Fibroblast of villous mesenchyme (primary cell): ENCODE measurements at places on chromosomes 1 and 21.

DNA sequence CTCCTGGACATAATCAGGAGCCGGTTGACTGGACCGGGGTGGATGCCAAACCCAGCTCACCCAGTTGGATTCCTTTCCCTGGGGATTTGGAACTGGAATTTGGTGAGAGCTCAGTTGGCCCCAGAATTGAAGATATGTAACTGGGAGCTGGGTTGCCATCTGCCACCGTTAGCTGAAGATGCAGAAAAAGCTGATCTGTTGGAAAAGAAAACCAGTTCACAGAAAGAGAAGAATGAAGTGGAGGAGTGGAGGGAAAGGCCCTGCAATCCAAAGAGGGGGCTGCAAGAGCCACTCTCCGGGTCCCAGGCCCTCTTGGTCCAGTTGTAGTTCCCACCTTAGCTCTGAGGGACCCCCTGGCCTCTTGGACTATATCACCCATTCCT, 16.0 kb downstream of the TEX35 start:
- DNase-seq: no peak

DNA sequence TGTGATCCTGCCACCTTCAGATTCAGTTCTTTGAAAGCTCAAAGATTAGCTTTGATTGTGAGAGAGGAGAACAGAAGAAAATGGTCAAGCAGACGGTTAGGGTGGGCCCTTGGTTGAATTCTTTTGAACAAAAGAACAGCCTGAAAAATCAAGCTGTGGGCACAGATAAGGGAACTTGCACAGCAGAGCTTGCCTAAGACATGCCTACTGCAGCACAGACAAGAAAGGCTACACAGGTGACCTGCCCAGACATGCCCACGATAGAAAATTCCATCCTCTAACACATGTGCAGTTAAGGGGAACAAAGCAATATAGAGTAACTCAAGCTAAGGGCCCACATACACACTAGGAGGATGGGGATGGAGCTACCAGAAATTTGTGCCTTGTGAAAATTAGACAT, 512.5 kb upstream of the LRRC7 start:
- no peak for DNase-seq

GRCh38 chr21:41439248-41439647, 13.2 kb downstream of the MX1 start:
- no peak for DNase-seq

GRCh38 chr1:5585256-5585655, 407.0 kb downstream of the NPHP4 start:
- no peak for DNase-seq

- peak; percentile 68 for DNase-seq
Observed at GRCh38 chr1:15008783-15009729, 144.5 kb upstream of the TMEM51 start.
